ENCODE measurements at places on chromosomes 16 and 17.

DNA sequence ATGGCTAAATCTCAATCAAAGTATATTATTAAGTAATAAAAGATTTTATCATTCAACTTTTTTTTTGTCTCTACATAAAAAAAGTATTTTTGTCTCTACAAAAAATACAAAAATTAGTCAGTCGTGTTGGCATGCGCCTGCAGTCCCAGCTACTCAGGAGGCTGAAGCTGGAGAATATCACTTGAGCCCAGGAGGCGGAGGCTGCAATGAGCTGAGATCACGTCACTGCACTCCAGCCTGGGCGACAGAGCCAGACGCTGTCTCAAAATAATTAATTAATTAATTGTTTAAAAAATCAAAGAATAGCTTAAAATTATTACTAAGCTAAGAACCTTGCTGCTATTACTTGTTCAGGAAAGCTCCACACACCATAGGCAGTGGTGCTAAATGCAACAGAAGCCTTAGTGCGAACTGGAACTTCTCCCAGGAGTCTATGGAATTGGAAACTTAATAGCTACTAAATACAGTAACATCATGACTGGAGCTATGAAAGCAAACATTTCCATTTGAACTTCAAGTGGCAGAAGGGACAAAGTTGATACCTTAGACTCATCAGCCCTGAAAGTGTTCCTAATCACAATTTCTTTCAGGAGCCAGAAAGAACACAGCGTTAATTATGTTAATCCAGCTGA, 22.6 kb downstream of the ADCY9 start:
- no peak for DNase-seq

DNA sequence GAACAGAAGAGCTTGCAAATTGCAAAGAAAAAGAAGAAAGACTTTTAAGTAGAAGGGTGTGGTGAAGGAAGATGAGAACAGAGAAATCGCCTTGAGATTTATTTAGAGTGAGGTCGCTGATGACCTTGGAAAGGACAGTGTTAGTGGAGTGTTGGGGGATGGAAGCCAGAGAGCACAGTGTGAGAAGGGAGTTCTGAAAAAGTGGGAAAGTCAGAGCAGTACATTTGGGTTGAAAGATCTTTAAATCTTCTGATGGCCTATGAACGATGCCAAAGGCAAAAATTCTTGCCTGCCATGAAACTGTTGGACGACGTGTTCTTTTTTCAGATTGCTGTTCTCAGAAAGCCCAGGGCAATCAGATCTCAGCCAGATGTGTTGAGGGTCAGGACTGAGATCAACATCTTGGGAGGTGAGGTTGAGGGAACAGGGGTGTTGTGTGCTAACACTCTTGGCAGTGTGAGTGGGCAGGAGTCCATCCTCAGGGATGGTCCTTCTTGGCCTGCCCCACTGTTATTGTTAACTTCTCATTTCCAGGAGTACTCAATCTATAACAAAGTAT, 330.1 kb downstream of the MAP2K6 start:
- DNase-seq, result no peak

- DNase-seq, result peak; percentile 30
Measured at GRCh38 chr17:3724378-3725077, 825 bp downstream of the HASPIN start.

- no peak for DNase-seq
Measured at GRCh38 chr16:22681554-22682291, 132.2 kb upstream of the HS3ST2 start.

DNA sequence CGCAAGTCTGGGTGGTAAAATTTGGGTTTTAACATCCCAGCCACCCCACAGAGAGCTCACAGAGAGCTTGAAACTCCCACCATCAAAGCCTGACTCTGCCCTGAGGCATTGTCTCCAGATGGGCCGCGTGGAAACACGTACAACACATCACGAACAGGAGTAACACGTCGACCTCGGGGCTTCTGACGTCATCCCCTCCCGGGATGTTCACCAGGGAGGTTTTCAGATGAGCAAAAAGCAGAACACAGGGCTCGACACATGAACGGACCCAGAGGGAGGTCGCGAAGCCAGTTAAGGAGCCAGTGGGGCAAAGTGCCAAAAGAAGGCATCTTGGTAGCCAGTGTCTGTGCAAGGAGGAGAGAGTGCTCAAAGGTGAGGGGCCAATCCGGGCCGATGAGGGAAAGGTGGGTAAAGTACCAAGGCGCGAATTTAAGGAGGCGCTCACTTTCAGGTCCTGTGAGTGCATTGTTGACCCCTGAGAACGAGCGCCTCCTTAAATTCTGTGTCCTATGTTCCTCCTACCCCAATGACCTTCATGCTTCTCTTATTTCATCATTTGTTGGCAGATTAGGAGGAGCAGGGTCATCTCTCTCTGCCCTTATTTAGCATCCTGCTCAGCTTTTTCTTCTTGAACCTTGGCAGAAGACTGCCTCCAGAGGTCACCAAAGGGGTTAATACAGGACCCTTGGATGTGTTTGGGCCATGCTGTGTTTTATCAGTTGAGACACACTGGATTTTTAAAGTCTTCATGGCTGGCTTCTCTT, 5.6 kb downstream of the RCVRN start:
- no peak for DNase-seq

DNA sequence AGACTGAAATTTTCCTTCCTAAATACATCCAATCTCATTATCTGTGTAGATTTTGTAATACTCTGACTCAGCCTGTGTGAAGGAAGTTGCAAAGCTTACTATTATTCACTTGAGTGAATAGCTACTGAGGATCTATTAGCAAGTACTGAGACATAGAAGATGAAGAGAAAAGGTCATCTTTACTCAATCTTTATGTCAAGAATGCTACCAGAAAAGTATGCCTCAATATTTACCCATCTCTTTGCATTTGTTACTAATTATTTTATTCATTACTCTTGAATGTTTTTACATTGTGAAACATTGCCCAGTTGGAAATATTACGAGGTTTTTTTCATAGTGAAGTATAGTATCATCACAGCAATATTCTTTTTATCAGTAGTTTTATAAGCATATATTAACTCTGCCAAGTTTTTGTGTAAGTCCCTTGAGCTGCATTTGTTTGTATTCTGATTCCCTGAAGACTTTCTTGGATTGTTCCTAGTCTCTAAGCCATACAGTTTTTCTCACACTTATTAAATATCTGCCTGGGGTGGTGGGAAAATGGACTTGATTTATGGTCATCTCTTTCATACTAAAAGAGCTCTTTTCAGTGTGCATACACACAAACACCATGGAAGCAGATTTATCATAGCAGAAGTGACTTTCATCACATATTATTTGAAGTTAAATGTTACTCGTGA, 110.4 kb downstream of the MRTFB start:
- DNase-seq, result no peak

DNA sequence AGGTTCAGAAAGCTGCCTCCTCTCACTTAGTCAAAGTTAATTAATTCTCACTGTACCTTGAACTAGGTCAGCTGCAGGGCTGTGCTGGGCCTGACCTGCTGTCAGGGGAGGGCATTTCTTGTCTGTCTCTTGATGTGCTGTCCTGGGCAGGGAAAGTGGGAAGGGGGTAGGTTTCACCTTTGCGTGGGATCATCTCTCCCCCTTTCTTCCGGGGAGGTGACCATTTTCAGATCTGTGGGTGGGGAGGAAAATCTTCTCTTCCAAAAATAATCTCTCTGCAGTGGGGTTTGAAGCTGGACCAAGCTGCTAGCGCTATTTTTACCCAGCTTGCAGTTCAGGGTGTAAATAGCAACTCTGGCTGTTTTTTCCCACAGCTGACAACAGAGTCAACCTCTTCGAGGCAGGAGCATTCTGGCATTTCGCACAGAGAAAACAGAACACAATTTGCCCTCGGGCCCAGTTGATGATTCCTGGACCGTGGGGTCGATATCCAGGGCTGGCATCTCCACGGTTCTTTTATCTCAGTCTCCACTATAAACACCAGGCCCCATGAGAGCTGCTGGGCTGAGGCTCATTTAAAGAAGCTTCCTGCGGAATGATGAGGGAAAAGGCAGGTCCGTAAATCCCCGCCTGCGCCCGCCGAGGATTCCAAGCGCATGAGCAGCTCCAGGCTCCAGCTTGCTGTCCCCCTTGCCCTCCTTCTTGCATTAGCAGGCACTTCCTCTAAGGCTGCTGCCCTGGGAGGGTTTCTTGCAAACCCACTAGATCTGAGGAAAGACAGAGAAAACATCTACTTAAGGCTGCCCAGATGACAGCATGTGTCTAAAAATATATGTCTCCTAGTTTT, 93.9 kb downstream of the YPEL2 start:
- no peak for DNase-seq

- DNase-seq, result no peak
Measured at GRCh38 chr16:87854053-87854906, 15.0 kb downstream of the SLC7A5 start.

Data from NCI-H146 (cell line).